ENCODE measurements at places on chromosomes 11 and 22. TPM values are rescaled to one million over a fixed set of nuclear protein-coding genes. Genes with fewer than 3 reads are reported as not detected.

GRCh38 chr11:125637840-125638239, 12.9 kb downstream of the CHEK1 start:
- no peak for DNase-seq

- DNase-seq, result no peak
Observed at GRCh38 chr11:110921742-110922521, 209.7 kb upstream of the ARHGAP20 start.

DNA sequence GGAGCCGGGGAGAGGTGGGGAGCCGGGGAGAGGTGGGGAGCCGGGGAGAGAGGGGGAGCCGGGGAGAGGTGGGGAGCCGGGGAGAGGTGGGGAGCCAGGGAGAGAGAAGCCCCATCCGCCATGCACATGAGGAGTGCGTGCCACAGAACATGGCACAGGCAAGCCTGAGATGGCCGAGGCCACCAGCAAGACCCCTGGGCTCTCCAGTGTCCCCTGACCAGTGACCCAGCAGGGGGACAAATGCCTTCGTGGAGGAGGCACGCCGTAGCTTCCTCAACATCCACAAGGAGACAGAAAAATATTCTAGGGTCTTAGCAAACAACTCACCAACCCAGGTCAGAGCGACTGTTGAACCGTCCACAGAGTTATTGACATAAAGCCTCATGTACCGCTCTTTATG, 618.8 kb downstream of the TBC1D22A start:
- DNase-seq, result no peak

Gene TSPAN32
- total RNA-seq, result 52.3 TPM

DNA sequence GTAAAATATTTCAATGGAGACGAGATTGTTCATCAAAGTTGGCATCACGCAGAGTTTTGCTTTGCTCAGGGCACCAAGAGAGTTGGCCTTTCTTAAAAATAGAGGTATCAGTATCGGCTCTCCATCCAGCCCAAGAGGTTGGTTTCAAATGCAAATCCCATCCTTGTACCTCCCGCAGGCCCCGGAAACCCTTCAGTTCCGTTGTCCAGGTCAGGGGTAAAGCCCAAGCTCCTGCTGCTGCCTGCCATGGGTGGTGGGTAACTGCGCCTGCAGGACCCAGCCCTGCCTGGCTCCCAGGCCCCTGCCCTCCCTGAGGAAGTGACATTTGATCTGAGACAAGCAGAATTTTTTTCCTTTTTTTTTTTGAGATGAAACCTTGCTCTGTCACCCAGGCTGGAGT, 49.3 kb upstream of the RTL6 start:
- no peak for DNase-seq
